ENCODE measurements at places on chromosomes 16 and 17.

DNA sequence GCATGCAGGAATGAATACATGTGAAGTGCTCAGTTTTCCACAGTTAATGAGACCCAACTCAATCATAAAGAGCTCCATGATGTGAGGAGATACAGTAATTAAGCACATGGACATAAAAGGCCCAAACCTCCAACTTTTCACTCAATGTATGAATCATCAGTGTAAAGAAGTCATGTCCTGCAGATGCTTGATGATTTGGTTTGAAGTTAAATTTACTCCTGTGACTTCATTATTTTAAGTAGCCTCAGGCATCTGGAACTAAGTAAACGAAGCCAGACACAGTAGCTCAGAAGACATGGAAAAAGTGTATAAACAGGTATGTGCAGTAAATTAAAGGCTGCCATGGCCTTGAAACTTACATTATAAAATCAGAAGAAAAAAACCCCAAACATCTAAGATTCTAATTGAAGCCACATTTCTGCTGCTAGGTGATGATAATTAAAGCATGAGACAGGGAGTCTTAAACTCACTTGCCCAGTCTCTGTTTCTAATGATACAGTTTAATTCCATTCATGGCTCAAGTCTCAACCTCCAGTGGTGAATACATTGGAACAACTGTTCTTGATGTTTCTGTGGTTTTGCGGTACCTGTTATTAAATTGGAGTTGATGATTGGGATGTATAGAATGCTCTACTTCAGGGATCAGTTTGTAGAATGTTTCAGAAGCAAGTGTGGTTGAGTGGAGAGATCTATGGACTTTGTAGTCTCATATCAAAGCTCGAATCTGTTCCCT lies 28.9 kb upstream of the CCL2 start:
- no peak for DNase-seq

GRCh38 chr17:29622337-29623282 lies at the start of gene CORO6:
Gene CORO6 (minus strand): TSS chr17:29622912. CDS start chr17:29621421, 1,491 bp downstream.
- no peak for DNase-seq

GRCh38 chr16:58999762-59000161 lies 265.6 kb upstream of the GOT2 start:
- no peak for DNase-seq

GRCh38 chr17:78484271-78485246 lies 92.6 kb downstream of the DNAH17 start:
- no peak for DNase-seq
